Heart left ventricle (tissue), 16 donors: ENCODE measurements at places on chromosomes 2 and 18. TPM values are rescaled to one million over a fixed set of nuclear protein-coding genes. Genes with fewer than 3 reads are reported as not detected.
A peak's percentile ranks its signal among the peaks of the same experiment; 100 is the strongest.

The CIDEA gene
- total RNA-seq = 0.35 TPM

The THOC1 gene
- 7.6 TPM for total RNA-seq

DNA sequence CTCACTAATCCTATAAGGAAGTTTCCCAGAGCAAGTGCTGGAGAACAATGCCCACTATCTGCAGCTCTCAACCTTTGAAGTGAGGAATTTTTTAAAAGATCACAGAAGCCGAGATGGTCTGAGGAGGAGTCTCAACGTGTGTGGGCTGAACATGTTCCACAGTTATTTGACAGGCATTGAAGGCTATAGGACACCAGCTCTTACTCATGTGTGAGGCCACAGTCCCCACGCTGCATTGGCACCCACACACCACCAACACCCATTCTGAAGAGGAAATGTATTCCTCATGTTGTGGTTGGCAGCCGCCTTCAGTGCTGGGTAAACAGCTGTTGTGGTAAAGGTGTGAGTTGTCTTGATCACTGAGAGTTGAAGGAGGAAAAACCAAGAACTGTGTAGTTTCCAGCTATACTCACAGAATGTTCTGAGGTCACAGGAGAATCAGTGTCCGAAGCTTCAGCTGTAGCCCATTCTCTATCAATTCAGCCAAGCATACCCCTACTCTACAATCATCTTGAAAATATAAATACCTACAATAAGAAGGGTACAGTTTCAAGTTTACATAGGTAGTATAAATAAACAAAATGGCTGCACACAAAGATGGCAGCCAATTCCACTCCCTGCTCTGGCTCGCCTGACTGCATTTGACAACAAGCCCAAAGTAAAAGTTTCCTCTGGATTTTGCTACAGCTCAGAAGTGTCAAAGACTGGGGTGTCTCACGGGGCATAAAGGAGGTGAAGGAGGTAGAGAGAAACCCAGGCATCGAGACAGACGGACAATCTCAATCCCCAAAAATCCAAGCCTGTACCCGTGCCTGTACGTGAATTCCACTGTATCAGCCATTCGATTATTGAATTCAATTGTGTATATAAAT, 12.1 kb downstream of the CD226 start:
- DNase-seq = no peak

DNA sequence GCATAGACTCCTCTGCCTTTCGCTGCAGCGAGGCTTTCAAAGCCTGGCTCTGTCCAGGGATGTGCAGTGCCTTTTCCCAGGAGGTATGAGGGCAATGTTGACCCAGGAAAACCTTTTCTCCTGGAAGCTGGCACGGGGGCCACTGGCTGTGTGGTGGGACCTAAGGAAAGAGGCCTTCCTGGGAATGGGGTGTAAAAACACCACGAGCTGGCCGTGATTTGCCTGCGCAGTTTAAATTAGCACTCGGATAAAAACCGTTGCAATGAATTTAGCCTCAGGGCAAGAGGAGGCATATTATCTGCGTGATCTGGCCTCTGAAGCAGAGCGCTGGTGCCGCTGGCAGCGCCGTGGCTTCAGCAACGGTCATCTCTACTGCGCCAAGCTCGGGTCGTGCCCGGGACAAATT, 3.0 kb downstream of the OSR1 start:
- DNase-seq = no peak

The BMP10 gene
- 0.49 TPM for total RNA-seq

DNA sequence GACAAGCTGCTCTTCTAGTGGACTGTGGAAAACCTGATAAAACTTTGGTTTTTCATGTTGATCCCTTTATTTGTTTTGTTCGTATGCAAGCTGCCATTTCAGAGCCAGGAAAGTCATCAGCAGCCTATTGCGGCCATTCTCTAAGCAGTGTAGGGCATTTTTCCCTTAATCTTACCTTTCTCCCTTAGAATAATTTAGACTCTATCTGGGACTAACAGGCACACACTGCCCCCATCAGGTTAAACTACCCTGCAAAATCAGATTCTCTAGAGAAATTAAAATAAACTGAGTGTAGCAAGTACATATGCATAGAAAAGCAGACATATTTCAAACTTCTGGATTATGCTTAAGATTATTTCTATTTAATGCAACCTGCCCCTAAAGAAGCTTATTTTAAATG, 347.5 kb downstream of the METTL4 start:
- no peak for DNase-seq

The DLX1 gene
- total RNA-seq = not detected

- DNase-seq = no peak
Measured at GRCh38 chr2:120482334-120482733, 136.4 kb downstream of the INHBB start.

GRCh38 chr2:9644603-9645002, 13.8 kb upstream of the YWHAQ start:
- DNase-seq = no peak

- DNase-seq = no peak
Measured at GRCh38 chr18:51881394-51881793, 458.6 kb upstream of the DCC start.

The GBX2 gene
- total RNA-seq = not detected

The WNT10A gene
- not detected for total RNA-seq

The TTLL4 gene
- total RNA-seq = 6.0 TPM

DNA sequence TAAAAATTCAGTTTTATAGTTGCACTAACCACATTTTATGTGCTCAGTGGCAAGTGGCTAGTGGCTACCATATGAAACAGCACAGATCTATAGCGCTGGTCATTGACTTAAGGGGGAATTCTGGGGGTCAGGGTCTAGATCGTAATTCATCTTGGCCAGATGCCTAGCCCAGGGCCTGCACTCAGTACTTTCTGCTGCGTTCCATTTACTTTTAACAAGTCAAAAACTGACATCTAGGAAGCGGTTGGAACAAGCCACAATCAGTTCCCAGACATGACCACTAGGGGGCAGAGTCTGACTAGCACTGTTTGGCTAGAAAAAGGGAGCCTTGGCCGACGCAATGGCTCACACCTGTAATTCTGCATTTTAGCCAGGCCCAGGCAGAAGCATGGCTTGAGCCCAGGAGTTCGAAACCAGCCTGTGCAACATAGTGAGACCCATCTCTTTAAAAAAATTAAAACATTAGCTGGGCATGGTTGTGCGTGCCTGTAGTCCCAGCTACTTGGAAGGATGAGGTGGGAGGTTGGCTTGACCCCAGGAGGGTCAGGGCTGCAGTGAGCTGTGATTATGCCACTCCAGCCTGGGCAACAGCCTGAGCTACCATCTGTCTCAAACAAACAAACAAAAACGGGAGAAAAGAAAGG, 9.0 kb upstream of the TMBIM1 start:
- DNase-seq = peak; percentile 75

GRCh38 chr18:31760695-31761094, at the start of gene SLC25A52:
SLC25A52 (minus strand) TSS chr18:31760880; CDS start chr18:31760661, 219 bp downstream.
- no peak for DNase-seq

GRCh38 chr2:178761759-178762371, 45.4 kb downstream of the TTN start:
- no peak for DNase-seq
